ENCODE measurements at places on chromosomes 12 and 14. TPM values are rescaled to one million over a fixed set of nuclear protein-coding genes. Genes with fewer than 3 reads are reported as not detected.
A peak's percentile ranks its signal among the peaks of the same experiment; 100 is the strongest.

GRCh38 chr12:109428037-109428629 is 49.0 kb downstream of the KCTD10 start:
- DNase-seq = peak; percentile 58

Gene SYCP3
- total RNA-seq = not detected

DNA sequence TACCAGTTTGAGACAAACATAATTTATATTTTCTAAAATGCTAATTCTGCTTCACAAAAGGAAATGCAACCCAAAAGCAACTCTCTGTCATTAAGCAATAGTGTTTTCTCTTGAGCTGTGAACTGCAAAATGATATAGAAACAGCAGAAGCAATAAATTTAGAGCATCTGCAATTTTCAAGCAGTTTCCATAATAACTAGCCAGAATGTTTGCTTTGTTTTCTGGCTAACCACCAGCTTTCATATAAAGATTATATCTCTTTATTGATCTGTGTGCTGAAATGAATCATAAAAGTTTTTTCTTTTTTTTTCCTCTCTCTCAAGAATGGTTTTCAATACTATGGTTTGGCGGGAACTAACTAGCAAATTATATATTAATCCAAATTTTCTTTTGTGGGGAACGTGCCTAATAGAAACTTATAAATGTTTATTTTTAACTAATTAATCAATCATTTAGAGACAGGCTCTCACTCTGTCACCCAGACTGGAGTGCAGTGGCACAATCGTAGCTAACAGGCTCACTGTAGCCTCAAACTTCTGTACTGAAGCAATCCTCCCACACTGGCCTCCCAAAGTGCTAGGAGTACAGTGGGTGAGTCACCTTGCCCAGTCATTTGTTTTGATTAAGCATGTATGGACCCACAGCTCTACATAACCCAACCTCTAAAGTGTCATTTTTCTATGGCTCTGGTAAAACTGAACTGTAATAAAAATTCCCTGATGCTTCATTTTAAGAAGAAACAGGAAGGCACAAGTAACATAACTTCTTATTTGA is 830.1 kb upstream of the MGAT4C start:
- DNase-seq = peak; percentile 48

Gene WIF1
- total RNA-seq = not detected

Measured in HT1080 (cell line).